ENCODE measurements at places on chromosomes 6 and 20.

DNA sequence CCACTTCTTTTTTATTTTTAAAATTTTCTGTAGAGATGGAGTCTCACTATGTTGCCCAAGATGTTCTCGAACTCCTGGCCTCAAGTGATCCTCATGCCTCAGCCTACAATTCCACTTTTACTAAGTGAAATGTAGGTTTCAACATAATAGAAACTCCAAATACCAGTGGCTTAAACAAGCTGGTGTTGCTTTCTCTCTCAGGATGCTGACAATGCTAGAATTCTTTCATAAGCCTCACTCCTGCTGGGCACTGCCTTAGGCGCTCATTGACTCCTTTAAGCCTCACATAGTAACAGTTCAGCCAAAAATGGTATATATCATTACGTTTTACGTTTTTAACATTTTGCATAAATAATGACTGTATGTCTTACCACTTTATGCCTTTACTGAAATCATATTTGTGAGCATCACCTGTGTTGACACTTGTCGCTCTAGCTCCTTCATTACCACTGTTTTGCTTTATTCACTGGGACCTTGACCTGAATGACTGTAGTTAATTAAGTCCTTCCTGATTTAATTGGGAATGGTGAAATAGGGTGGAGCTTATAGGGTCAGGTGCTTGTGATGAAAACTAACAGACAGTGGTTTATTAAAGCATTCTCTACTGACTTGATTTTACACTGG, 3.9 kb upstream of the CST9 start:
- DNase-seq, result no peak

GRCh38 chr6:41943456-41943855, 1.8 kb upstream of the CCND3 start:
- no peak for DNase-seq

DNA sequence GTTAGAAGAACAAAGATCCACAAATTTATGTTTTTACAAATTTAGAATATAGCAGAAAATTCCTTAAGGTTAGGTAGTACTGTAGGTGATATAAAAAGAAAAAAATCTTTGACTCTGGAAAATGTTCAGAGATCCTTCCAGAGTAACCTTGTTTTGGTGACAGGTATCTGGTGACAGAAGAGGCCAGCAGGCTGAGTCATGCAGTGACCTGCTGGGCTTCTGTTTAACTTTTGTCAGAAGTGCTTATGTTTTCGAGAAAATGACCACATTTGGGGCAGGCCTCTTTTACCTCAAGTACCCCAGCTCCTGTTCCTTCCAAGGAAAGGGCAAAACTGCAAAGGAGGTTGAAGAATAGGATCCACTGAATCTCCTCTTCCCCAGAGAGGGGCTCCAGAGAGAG, 10.5 kb upstream of the CLDN20 start:
- DNase-seq, result no peak

DNA sequence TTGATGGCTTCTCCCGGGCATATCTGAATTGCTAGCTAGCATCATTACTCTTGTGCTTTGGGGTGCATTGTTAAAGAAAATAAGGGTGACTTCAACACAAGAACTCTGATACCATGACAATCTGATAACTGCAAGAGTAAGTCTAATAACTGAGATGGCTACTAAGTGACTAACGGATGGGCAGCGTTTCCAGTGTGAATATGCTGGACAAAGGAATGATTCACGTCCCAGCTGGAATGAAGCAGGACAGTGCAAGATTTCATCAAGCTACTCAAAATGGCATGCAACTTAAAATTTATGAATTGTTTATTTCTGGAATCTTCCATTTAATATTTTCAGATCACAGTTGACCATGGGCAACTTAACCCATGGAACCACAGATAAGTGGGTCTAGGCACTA, 31.7 kb downstream of the MOXD1 start:
- no peak for DNase-seq

GRCh38 chr6:125174626-125175025, 21.1 kb downstream of the TPD52L1 start:
- DNase-seq, result no peak

DNA sequence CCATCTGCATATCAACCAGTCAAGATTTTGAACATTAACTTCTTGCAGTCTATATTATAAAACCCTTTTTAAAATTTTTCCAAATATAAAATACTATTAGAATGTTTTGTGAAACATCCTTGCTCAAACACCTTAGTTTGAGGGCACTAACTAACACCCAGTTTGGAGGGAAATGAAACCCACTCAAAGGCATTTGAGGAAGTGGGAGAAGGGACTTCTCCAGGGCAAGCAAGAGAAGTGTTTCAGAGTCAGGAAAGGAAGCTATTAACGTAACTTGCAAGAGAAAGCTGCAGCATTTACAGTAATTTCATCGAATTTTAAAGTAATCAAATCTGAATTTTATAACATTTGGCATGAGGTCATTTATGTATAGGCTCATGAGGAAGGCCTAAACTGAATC, 21.3 kb downstream of the MTFR2 start:
- no peak for DNase-seq

DNA sequence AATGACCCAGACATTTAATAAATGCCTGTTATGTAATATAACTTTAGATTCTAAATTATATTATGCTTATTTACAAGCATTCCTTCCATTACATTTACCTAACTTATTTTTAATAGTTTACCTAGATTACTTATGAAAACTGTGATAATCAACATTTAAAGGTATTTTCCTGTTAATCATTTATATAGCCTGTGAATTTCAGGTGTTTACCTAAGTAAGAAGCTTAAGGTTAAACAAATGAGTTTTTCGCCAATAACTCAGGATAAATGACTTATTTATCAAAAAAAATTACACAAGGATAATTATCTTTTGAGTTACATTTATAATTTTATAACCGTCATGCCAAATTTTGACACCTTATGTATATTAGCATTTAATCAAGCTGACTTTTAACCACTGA, 35.5 kb downstream of the UBD start:
- no peak for DNase-seq

DNA sequence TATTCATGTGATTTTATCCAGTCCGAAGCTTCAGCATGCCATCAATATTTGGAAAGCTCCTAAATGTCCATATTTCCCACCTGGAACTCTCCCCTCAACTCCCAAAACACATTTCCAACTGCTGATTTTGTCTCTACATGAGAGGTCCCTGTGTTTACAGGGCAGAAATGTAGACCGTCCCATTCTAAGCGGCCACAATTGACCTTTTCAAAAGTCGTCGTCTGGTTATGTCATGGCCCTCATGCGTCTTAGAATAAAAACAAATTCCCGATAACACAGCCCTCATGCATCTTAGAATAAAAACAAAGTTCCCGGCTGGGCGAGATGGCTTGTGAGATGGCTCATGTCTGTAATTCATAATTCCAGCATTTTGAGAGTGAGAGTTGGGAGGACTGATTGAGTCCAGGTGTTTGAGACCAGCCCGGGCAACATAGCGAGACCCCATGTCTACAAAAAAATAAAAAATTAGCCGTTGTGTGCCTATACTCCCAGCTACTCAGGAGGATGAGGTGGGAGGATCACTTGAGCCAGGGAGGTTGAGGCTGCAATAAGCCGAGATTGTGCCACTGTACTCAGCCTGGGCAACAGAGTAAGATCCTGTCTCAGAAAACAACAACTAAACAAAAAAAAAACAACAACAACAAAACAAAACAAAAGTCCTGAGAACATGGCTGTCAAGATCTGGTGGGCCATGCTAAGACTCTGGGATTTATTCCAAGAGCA, 6.4 kb upstream of the ZNF217 start:
- no peak for DNase-seq

DNA sequence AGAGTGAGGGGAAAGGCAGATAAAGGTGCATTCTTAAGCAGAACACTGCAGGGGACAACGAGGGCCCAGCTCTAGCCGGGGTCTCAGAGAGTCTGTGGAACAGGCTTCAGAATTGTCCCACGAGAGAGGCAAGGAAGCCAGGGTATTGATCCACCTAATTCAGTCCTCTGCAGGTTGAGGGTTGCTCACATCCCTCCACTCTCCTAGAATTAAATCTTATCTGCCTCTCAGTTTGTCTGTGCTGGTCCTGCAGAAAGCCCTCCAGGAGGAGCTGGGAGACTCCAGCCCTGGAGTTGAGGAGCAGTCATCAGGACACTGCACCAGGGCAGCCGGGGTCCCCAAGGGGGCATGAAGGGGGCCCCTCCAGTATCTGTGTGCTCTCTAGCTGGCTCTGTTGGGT, 39.1 kb downstream of the SLC24A3 start:
- no peak for DNase-seq

DNA sequence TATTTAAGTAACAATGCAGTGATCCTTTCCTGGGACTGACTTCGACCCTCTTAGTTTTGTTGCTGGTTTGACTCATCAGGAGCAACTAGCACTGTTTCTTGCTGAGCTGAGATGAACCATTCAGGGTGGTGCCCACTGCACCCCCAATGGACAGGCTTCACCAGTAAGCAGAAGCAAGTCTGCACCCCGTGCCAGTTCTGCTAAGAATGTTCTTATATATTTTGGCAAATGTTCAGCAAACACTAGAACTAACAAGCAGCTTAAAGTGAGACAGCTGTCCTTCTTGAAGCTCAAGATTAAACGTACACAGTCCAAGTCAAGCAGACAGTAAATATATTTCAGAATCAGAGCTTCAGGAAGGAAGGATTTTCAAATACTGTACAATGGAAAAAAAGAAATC, 561.3 kb upstream of the CDH4 start:
- DNase-seq, result no peak

- no peak for DNase-seq
Observed at GRCh38 chr6:8982668-8983067, 547.3 kb upstream of the SLC35B3 start.

- no peak for DNase-seq
Observed at GRCh38 chr20:61500791-61501321, 248.8 kb downstream of the CDH4 start.

DNA sequence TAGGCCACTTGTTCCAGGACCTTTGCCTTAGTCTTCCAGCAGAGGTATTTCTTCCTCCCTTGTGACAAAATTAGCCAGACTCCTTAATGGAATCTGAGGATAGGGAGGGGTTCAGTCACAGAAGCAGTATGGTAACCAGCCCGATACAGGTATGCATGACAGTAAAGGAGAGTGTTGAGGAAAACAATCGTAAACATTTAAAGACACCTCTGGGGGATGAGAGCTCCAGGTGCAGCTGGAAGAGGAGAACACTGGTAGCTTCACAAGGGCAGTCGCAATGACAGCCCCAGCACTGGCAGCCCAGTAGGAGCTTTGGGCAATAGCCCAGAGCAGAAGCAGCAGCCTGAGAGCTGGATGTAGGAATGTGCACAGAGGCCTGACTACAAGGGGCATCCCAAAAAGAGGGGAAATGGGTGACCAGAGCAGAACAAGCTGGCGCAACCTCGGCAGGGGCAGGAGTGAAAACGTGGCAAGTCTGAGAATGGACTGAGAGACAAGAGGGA, 344.9 kb upstream of the JAG1 start:
- DNase-seq, result no peak

DNA sequence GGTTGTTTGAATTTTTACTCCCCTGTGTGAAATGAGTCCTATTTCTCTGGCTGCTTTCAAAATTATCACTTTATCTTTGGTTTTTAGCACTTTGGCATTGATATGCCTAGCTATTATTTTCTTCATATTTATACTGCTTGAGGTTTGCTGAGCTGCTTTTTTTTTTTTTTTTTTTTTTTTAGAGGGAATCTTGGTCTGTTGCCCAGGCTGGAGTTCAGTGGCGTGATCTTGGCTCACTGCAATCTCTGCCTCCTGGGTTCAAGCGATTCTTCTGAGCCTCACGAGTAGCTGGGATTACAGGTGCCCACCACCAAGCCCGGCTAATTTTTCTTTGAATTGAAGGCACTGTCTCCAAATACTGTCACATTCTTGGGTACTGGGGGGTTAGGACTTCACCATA, 40.6 kb downstream of the STXBP5 start:
- DNase-seq, result no peak

GRCh38 chr6:36539814-36540568, 7.3 kb downstream of the STK38 start:
- no peak for DNase-seq

DNA sequence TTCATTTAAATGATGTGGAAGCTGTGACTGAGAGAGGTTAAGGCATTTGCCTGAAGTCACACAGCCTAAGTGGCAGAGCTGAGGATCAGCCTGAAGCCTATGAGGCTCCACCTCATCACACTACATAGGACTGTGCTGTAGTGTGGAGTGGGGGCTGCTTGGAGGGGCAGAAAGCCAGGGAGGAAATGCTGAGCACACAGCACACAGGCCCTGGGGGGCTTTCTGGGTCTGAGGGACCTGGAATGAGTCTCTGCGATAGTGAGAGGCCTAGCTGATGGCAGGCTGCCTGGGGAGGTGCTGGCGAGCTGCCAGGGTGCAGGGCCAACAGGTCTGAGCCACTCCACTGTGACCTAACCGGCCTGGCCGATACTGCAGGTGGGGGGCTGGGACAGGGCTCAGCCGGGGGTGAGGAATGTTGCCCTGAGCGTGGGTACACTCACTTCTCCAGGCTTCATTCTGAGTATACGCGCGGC, 2.2 kb upstream of the ARHGAP40 start:
- DNase-seq, result no peak

DNA sequence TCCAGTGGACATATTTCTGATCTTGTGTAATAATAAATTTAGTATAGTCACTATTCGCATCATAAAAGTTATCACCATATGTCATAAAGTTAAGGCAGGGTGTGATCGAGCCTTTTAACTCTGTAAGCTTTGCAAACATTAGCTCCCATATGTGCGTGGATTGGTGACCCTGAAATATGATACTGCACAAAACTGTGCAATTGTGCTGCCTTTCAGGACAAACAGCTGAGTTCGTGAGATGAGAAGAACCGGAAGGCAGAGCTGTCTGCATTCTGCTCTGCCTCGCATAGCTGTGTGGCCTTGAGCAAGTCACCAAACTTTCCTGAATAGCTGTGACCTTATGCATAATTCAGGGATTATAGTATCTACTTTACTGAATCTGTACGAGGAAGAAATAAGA, 3.2 kb upstream of the PLEKHG1 start:
- DNase-seq, result no peak

- DNase-seq, result no peak
Observed at GRCh38 chr6:32149092-32149755, 2.5 kb downstream of the PRRT1 start.

- DNase-seq, result no peak
Observed at GRCh38 chr6:142172758-142173157, 25.7 kb downstream of the VTA1 start.

GRCh38 chr6:110786271-110786670, 29.0 kb downstream of the CDK19 start:
- DNase-seq, result no peak

- DNase-seq, result no peak
Observed at GRCh38 chr6:117870486-117871242, 36.4 kb upstream of the SLC35F1 start.

- DNase-seq, result no peak
Observed at GRCh38 chr20:11769825-11770224, 147.9 kb upstream of the BTBD3 start.

- no peak for DNase-seq
Observed at GRCh38 chr6:102215425-102215824, 821.9 kb downstream of the GRIK2 start.

GRCh38 chr6:122806291-122806690, 17.2 kb downstream of the SMPDL3A start:
- no peak for DNase-seq

Data from progenitor cell of endocrine pancreas (in vitro differentiated cells).